Activated T-helper 17 cell treated with anti-CD3 and anti-CD28 coated beads, Interleukin-2, amount 50 U/mL, for 72 hours (primary cell): ENCODE measurements at places on chromosomes 4 and X.

GRCh38 chr4:128682942-128683666 lies 126.4 kb upstream of the JADE1 start:
- no peak overlapping the region for H3K4me3 ChIP-seq
- ATAC-seq: no peak
- H3K4me1 ChIP-seq: no peaks in the 10 kb centered on the region
- no peak overlapping the region for H3K27ac ChIP-seq

DNA sequence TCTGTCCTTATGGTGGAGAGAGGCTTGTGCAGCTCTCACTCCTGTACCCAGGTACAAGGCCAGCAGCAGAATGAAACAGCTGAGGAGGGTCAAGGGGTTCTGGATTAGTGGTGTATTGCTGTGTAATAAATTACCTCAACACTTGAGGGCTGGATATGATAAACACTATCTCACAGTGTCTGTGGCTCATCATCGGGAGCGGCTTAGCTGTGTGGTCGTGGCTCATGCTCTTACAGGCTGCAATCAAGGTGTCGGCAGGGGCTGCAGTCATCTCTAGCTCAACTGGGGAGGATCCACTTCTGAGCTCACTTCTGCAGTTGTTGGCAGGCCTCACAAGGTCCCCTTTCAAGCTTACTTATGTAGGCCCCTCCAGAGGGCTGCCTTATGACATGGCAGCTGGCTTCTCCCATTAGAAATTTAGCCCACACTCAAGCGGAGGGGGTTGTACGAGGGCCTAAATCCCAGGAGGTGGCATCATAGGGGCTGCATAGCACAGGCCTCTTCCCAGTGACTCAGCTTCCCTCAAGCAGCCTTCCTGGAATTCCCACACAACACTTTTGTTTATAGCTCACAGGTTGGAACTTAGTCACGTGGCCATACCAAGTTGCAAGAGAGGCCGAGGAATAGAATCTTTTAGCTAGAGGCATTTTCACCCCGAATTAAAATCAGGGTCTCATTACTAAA lies 148.2 kb upstream of the RPS6KA3 start:
- peaks cover 13% of the 10 kb centered on the region for H3K4me1 ChIP-seq
- no peaks in the 10 kb centered on the region for H3K36me3 ChIP-seq
- peak; percentile 18 for ATAC-seq

GRCh38 chrX:142576615-142577014 lies 371.5 kb upstream of the MAGEC2 start:
- no peaks in the 10 kb centered on the region for H3K4me1 ChIP-seq
- H3K4me3 ChIP-seq: no peak overlapping the region
- no peaks in the 10 kb centered on the region for H3K36me3 ChIP-seq
- H3K27me3 ChIP-seq: no peaks in the 10 kb centered on the region

DNA sequence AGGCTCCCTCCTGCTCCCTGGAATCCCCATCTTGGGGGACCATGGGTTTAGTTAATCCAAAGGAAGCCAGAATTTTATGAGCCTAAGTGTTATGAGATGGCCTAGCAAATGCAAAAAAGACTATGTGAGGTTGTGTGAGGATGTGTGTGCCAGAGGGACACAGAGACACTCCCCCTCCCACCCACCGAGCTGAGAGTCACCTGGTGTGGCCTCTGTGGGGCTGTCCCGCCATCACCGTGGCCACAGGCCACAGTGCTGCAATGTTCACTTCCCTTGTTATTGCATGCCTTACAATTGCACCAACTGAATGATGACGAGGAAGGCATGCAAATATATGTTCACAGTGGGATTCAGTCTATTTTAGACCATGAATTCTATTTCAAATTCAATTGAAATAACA lies 601 bp upstream of the FGFBP2 start:
- peak overlapping the region; percentile 20 for H3K4me3 ChIP-seq
- no peaks in the 10 kb centered on the region for H3K4me1 ChIP-seq
- peak; percentile 90 for ATAC-seq
- no peak overlapping the region for H3K27ac ChIP-seq
- no peaks in the 10 kb centered on the region for H3K36me3 ChIP-seq
- peaks cover 20% of the 10 kb centered on the region for H3K27me3 ChIP-seq

DNA sequence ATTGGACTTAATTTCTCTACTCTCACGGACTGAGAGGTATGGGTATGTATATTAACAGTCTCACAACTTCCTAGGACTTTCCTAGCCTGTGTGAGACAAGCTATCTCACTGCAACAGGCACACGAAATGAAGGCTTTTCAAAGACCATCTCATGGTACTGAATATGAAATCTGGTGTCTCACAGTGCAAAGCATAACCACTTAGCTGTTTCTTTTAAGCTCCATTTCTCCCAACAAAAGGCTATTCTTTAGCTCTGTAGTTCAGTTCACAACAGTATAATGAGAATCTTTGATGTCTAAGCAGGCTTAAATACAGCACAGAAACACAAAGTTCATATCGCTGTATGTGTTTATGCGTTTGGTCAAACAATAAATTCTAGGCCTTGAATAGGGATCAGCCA lies 116.2 kb upstream of the PCDH18 start:
- no peaks in the 10 kb centered on the region for H3K27me3 ChIP-seq
- ATAC-seq: no peak
- H3K27ac ChIP-seq: no peak overlapping the region
- H3K4me1 ChIP-seq: no peaks in the 10 kb centered on the region
- H3K36me3 ChIP-seq: no peaks in the 10 kb centered on the region

DNA sequence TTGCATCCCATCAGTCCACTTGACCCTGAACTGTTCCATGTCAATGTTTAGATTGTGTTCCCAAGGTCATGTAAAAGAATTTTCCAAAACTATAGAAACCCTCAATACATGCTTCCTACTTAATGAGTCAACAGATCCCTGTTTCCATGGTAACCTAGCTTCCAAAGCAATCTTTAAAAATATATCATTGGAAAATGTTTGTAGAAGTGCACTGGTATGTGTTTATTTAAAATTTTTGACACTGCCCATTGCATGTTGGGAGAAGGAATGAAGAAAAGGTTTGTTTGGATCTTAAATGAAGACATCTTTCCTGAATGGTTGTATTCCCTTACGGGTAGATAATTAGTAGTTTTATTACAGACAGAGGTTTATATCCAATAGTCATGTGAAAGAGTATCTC lies 345.3 kb downstream of the GABRG1 start:
- no peak overlapping the region for H3K27ac ChIP-seq
- ATAC-seq: no peak
- H3K4me3 ChIP-seq: no peak overlapping the region
- no peaks in the 10 kb centered on the region for H3K36me3 ChIP-seq
- H3K27me3 ChIP-seq: no peaks in the 10 kb centered on the region

DNA sequence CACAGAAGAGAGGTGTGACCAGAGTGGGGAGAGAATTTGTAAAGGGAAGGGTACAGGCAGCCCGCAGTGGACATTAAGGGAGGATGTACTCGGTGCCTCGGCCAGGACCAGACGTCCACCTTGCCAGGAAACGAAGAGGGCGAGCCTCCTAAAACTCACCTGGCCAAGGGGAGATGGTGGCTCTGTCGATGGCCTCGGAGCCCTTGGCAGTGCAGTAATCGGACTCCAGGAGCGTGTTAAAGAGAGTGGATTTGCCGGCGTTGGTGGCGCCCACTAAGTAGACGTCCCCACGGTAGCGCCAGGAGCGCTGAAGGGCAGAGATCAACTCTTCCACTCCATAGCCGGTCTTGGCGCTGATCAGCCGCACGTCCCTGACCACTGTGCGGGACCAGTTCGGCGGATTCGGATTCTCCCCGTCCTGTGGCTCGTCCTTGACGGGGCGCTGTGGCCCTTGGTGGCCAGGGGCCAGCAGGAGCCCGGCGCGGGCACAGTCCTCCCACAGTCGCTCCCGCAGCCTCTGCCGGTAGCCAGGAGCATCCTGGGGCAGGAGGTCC lies 1.0 kb downstream of the NOA1 start:
- no peaks in the 10 kb centered on the region for H3K27me3 ChIP-seq
- peaks cover 17% of the 10 kb centered on the region for H3K4me1 ChIP-seq
- H3K4me3 ChIP-seq: peak overlapping the region; percentile 100
- peak overlapping the region; percentile 92 for H3K27ac ChIP-seq
- no peak for ATAC-seq

GRCh38 chr4:104424989-104425388 lies 69.7 kb downstream of the CXXC4 start:
- peaks cover 8% of the 10 kb centered on the region for H3K27me3 ChIP-seq
- no peaks in the 10 kb centered on the region for H3K36me3 ChIP-seq
- no peaks in the 10 kb centered on the region for H3K4me1 ChIP-seq
- H3K4me3 ChIP-seq: no peak overlapping the region

- ATAC-seq: no peak
- peak overlapping the region; percentile 79 for H3K27ac ChIP-seq
- H3K36me3 ChIP-seq: peaks cover 14% of the 10 kb centered on the region
These were observed 44.3 kb downstream of the GPRIN3 start for GRCh38 chr4:89263265-89263664.

DNA sequence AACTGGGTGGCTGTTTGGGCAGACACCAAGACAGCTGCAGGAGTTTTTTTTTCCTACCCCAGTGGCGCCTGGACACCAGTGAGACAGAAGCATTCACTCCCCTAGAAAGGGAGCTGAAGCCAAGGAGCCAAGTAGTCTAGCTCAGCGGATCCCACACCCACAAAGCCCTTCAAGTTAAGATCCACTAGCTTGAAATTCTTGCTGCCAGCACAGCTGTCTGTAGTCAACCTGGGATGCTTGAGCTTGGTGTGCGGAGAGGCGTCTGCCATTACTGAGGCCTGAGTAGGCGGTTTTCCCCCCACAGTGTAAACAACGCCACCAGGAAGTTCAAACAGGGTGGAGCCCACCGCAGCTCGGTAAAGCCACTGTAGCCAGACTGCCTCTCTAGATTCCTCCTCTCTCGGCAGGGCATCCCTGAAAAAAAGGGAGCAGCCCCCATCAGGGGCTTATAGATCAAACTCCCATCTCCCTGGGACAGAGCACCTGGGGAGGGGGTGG lies 171.4 kb downstream of the ARHGEF9 start:
- H3K27ac ChIP-seq: no peak overlapping the region
- no peaks in the 10 kb centered on the region for H3K4me1 ChIP-seq
- H3K27me3 ChIP-seq: no peaks in the 10 kb centered on the region
- H3K4me3 ChIP-seq: no peak overlapping the region
- H3K36me3 ChIP-seq: no peaks in the 10 kb centered on the region

- H3K27ac ChIP-seq: no peak overlapping the region
- H3K4me1 ChIP-seq: no peaks in the 10 kb centered on the region
- no peaks in the 10 kb centered on the region for H3K36me3 ChIP-seq
- H3K27me3 ChIP-seq: peaks cover 3% of the 10 kb centered on the region
These were observed 30.6 kb downstream of the CHRNA9 start for GRCh38 chr4:40365766-40366165.

DNA sequence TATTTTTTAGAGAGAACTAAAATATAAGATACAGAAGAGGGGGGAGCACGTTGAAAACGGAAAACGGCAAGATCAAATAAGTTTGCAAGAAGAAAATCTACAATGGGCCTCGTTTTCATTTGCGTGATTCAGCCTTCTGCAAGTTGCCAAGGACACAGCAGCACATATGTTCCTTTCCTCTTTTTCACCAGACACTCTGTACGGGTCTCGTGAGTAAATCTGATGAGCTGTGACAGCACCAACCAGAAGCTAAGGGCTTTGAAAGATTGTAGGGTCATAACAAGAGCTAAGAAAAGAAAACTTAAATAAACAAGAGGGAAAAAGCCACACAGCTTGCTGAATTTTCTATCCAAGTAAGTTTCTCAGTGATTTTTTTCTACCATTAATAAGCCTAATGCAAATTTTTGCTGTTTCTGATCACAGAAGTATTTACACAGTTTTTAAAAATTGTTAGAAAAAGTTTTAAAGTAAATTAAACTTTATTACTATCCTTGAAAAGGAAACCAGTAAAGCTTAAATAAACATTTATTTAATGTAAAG lies 63.4 kb downstream of the SCML2 start:
- no peak overlapping the region for H3K4me3 ChIP-seq
- no peaks in the 10 kb centered on the region for H3K36me3 ChIP-seq
- no peaks in the 10 kb centered on the region for H3K4me1 ChIP-seq
- no peaks in the 10 kb centered on the region for H3K27me3 ChIP-seq

- no peak overlapping the region for H3K27ac ChIP-seq
- H3K36me3 ChIP-seq: no peaks in the 10 kb centered on the region
- no peaks in the 10 kb centered on the region for H3K4me1 ChIP-seq
- no peak overlapping the region for H3K4me3 ChIP-seq
These were observed 125.1 kb downstream of the NSUN7 start for GRCh38 chr4:40874901-40875300.

DNA sequence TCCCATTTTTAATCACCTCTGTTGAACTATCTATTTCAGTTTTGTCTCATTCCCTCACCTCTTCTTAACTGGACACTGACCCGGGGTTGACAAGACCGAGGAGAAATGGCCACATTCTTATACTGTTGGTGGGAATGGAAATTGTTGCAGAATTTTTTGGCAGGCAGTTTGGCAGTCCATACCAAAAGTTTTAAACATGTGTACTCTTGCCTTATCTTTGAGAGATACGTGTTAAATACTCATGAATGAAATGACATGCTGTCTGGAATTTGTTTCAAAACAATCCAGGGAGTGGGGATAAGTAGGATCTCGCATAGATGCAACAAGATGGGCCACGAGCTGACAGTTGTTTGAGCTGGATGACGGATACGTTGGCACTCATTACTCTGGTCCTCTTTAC lies 12.1 kb downstream of the FGFBP1 start:
- H3K4me1 ChIP-seq: no peaks in the 10 kb centered on the region
- no peak overlapping the region for H3K27ac ChIP-seq
- no peak for ATAC-seq
- H3K4me3 ChIP-seq: no peak overlapping the region

GRCh38 chrX:72114306-72114705 lies 17.4 kb downstream of the RTL5 start:
- H3K27ac ChIP-seq: peak overlapping the region; percentile 67
- no peak for ATAC-seq
- peaks cover 5% of the 10 kb centered on the region for H3K4me1 ChIP-seq
- no peaks in the 10 kb centered on the region for H3K27me3 ChIP-seq
- no peaks in the 10 kb centered on the region for H3K36me3 ChIP-seq

GRCh38 chrX:68708503-68709290 lies 61.2 kb downstream of the STARD8 start:
- ATAC-seq: no peak
- H3K27me3 ChIP-seq: no peaks in the 10 kb centered on the region
- H3K27ac ChIP-seq: no peak overlapping the region
- H3K36me3 ChIP-seq: no peaks in the 10 kb centered on the region
- H3K4me3 ChIP-seq: no peak overlapping the region

- no peaks in the 10 kb centered on the region for H3K27me3 ChIP-seq
- ATAC-seq: peak; percentile 54
- no peak overlapping the region for H3K4me3 ChIP-seq
These were observed 17.5 kb downstream of the TRAPPC2 start for GRCh38 chrX:13716905-13717304.

DNA sequence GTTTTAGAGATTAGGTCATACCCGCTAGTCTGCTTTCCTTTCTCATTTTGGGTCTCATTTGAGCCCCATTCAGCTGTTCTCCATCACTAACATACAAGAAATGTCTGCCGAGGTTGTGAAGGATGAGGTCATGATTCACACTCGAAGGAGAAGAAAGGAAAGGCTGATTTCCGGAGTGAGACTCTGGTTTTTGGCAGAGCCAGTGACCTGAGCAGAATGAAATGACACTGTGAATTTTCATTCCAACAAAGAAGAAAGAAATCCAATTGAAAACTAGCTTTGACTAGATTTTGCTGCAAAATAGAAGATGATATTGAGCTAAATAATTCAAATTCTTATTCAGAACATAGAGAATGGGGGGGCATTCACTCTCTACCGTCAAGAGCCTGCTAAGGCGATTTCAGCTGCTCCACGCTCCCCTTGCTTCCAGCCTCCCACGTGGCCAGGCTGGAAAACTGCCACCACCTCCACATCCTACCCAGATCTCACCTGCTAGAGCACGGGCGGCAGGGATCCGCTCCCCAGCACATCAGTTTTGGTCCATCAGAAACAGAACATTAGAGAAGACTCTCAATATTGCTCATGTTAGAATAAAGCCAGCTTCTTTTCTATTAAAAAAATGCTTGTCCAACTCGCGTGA lies 39.0 kb downstream of the F11 start:
- H3K27ac ChIP-seq: no peak overlapping the region
- ATAC-seq: no peak
- H3K4me1 ChIP-seq: no peaks in the 10 kb centered on the region
- no peaks in the 10 kb centered on the region for H3K36me3 ChIP-seq
- H3K27me3 ChIP-seq: peaks cover 21% of the 10 kb centered on the region
